Sciatic nerve (tissue), 2 donors: ENCODE measurements at places on chromosomes 13 and 19.

GRCh38 chr19:40588110-40588854 is 11.6 kb downstream of the SHKBP1 start:
- no peak for DNase-seq

DNA sequence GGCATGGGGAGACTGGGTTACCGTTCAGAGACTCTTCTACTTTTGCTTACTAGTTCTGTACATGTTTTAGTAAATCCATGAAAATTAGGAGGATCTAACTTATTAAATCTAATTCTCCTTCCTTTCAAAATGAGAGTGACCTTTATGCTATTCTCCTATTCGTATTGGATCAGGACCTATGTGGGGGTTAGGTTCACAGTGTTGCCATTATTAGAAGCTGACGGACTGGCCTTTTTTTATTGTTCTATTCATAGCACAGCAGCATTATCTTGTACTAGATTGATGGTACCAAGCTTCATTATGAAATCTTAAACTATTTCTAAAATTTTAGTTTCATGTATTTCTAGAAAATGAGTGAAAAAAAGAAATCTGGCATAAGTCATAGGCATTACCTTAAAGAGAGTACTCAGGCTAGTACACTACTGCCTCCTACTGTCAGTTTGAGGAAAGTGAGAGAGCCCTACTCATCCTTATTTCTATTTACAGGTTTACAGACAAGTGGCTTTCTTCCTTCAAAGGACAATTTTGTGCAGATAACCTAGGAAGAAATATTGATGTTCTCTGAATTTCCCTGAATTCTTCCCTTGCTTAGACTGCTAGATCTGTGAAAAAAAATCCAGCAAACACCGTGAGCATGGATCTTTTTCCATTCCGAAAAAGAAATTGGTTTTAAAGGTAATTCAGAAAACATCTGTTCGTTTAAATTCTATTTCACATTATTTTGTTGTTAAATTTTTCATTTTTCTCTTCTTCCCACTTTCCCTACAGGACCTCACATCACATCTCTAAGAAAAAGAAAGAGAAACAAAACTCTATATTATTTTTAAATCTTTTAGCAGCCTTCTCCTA is 485.5 kb downstream of the DIAPH3 start:
- DNase-seq: no peak

- DNase-seq: no peak
Observed at GRCh38 chr13:51581148-51581820, 3.0 kb upstream of the WDFY2 start.

- DNase-seq: no peak
Observed at GRCh38 chr13:102584434-102584833, 12.4 kb upstream of the TPP2 start.

- DNase-seq: no peak
Observed at GRCh38 chr13:53198017-53198416, 169.4 kb downstream of the OLFM4 start.
